ENCODE measurements at places on chromosomes 4 and X.

DNA sequence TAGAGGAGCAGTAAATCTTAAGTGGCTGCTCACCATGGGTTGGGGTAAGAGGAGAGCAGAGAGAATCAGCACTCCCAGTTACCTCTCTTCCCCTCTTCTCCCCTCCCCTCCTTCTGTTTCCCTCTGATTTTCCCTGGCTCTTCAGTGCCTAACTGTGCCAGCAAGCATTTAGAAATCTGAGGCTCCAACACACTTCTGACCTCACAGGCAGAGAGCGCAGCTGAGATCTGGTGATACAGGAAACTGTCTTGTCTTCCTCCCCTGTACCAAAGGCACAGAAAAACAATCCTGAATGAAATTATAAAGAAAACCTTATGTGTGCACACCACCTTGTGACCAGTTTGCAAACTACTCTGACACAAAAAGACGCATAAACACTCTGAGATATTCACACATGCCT, 82.4 kb upstream of the SMIM10 start:
- DNase-seq, result no peak

- DNase-seq, result no peak
These were observed 1331.6 kb downstream of the ADGRL3 start for GRCh38 chr4:62531731-62532130.

DNA sequence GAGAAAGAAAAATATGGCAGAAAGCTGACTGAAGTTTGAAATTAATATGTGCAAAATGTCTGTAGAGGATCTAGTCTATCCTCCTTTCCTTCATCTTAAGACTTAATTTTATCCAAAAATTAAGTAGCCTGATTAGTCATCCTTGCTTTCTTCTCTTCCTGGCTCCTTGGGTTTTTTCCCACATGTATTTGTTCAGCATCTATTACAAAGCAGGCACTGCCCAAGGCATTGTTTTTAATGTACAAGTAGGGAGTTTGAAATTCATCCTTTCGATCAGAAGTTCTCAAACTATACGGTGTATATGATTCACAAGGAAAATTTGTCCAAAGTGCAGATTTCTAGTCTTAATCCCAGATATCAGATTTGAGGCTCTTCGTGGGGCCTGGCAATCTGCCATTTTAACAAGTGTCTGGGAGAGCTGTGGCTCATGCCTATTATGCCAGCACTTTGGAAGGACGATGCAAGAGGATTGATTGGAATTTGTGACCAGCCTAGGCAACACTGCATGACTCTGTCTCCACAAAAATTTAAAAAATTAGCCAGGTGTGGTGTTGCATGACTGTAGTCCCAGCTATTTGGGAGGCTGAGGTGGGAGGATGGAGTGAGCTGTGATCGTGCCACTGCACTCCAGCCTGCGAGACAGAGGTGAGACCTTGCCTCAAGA, 19.4 kb upstream of the YTHDC1 start:
- DNase-seq, result no peak

GRCh38 chr4:54539500-54540029, 118.2 kb upstream of the KIT start:
- peak; percentile 43 for DNase-seq

- DNase-seq, result no peak
These were observed 63.4 kb downstream of the CLDN34 start for GRCh38 chrX:10030570-10030969.

- DNase-seq, result no peak
These were observed 402.7 kb downstream of the C4orf33 start for GRCh38 chr4:129498626-129499025.

DNA sequence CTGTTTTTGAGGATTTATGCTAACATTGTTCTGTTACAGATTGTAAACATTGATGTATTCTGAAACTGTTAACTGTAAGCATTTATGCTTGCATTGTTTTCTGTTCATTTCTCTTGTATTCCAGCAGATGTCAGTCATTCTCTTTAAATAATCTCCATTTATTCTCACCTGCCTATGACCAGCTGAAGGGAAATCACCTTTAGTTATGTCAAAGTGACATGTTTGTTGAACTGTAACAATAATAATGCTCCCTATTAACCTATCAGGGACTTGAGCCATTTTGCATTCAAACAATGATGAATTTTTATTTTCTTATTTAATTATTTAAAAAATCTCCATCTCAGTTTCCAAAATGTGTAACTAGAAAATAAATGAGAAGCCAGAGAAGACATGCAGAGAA, 58.0 kb downstream of the SPCS3 start:
- DNase-seq, result peak; percentile 16

- DNase-seq, result no peak
These were observed 11.7 kb upstream of the PITX2 start for GRCh38 chr4:110634350-110635162.
